Activated T-cell treated with anti-CD3 and anti-CD28 coated beads, Interleukin-2, amount 50 U/mL, for 1 hour (primary cell): ENCODE measurements at places on chromosomes 4 and X.

- no peak for DNase-seq
Measured at GRCh38 chr4:104272966-104273365, 221.7 kb downstream of the CXXC4 start.

DNA sequence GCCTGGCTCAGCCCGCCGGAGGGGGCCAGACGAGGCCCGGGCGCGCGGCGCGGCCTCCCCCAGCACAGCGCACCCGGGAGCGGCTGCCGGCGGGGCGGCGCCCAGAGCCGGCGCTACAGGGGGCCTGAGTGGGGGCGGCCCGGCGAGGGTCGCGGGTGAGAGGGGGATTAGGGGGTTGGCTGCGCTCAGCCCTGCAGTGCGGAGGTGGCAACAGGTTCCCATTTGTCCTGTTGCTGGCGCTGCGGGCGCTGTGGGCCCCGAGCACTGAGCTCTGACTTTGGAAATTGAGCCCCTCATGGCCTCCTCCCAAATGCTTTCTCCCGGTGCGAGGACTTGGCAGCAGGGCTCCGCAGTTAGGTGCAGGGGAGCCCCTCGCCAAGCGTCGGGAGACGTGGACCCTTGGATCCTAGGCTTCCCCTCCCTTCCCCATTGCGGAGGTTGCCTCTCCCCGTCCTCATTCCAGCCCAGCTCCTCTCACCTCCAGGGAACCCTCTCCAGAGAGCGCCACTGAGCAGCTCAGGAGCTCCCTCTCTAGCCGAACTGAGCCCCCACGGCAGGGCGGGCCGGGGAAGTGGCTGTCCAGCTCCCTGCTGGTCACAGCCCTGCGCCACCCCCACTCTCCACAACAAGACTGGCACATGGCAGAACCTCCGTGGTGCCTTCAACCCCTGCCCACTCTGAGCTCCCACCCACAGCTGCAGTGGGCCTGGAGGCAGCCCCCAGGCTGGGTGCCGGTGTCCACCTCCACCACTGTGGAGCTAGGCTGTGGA, 2.5 kb upstream of the DUSP9 start:
- no peak for DNase-seq

GRCh38 chrX:107567370-107567769, 60.9 kb upstream of the PRPS1 start:
- DNase-seq: no peak

DNA sequence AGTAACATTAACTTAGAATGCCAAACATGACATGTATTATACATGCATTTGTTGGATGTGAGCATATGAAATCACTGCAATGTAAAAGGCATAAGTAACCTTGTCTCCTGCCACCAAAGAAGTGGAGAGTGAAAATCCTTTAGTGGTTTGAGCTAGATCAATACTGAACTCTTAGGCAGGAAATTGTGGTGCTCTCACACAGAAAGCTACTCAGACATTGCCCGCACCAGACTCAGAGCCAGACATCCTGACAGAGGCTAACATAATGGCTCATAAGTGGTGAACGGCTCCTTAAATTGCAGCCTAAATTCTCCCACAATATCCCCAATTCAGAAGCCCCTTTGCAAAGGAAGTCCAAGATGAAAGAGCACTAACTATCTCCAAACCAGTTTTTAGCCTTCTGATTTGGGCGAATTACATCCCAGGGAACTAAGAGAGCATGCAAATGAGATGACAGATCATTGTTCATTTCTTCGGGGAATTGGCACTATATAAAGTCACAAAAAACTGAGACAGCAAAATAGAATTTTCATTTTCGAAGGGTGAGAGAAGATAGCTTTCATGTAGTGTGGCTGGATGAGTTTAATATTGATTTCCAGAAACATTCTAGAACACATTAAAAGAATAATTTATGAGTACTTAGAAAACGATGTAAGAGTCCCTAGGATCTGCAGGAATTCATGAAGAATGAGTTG, 233.6 kb upstream of the RPS6KA3 start:
- no peak for DNase-seq

- no peak for DNase-seq
Measured at GRCh38 chr4:47010912-47011446, 17.6 kb upstream of the GABRA4 start.

- DNase-seq: no peak
Measured at GRCh38 chr4:122914938-122915337, 7.5 kb downstream of the NUDT6 start.

GRCh38 chr4:63155561-63155960, 1253.7 kb downstream of the TECRL start:
- no peak for DNase-seq

DNA sequence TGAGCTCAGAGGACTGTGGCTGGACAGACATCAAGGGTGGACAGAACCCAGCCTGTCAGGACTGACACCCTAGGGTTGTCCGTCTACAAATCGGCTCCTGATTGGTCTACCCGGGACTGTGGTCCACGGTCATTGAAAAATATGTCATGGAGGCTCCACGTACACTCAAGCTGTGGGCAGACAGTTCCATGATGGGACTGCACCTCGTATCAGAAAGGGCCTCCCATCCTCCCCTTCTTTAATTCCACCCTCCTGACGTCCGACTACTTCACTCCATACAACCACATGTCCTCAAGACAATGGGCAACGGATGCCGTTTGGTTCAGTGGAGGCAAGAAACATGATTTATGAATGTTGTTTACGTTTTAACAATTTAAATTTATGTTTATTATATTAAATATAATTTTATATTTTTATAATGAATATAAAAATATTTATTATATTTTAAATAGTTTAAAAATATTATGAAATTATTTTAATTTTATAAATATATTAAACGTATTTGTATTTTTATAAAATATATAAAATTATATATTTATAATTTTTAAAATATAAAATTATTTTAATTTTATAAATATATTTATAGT, 58.0 kb upstream of the SHOX start:
- DNase-seq: no peak

DNA sequence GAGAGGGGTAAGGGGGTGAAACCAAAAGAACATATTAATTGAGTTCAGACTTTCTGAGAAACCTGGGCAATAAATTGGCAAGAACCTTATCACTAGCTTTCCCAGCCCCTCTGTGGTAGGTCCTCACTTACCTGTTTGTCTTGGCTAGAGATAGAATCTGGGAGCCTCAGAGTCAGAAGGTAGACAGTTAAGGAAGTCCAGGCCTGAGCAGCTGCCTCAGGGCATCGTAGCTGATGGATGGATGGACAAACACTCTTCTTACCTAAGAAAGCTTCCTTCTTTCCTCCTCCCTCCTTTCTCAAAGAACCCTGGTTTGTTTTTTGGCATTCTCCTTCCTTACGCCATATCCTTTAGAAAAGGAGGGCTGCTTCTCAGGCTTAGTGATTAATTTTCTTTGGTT, 24.4 kb downstream of the FRAS1 start:
- DNase-seq: no peak

DNA sequence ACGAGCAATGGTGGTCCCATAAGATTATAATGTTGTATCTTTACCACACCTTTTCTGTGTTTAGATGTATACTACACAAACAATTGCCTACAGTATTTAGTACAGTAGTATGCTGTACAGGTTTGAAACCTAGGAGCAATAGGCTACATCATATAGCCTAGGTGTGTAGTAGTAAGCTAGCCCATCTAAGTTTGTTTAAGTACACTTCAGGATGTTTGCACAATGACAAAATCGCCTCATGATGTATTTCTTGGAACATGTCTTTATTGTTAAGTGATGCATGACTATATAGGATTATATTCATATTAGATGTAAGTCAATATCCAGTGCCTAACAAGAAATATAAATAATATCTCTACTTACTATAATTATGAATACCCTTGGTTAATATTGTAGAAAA, 104.6 kb downstream of the SLC10A6 start:
- no peak for DNase-seq

GRCh38 chr4:86718152-86718551, 124.0 kb downstream of the PTPN13 start:
- no peak for DNase-seq

DNA sequence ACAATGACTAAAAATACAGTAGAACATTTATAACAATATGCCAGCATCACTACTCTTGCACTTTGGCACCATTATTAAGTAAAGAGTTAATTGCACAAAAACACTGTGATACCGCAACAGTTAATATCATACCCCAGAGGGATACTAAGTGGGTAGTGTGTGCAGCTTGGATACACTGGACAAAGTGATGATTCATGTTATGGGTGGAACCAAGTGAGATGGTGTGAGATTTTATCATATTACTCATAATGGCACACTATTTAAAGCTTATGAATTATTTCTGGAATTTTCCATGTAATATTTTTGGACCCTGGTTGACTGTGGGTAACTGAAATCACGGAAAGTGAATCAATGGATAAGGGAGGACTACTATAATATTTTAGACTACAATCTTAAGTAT, 265.3 kb downstream of the PCDH18 start:
- no peak for DNase-seq

DNA sequence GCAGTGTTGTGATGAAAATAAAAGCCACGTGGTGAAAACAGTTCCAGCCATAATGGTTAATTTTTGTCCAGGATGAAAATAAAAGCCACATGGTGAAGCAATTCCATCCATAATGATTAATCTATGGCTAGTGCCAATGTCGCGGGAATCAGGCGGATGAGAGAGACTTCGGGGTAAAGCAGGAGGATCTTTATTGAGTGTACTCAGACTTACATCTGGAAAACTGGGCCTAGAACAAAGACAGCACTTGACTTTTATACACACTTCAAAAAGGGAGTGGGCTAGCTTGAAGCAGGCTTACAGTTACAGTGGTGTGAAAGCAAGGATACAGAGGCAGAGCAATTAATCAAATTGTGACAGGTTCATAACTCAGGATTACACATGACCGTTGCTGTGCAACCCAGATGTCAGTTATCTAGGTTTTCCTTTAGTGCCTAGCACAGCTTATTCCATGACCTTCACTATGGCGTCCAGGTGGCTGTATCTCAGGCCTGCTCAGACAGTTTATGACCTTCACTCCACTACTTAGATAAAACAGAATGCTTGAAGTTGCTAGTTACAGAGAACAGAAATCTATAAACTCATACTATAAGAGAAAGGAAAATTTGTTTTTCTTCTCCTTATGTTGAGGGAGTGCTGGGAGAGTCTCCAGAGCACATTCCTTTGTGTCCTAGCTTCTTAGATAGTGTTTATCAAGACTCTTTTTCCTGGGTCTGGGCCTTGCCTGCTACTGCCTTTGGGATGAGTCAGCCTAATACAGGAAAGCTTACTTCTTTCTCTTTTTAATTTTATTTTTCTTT, 5.9 kb upstream of the PLA2G12A start:
- DNase-seq: no peak
